ENCODE measurements at places on chromosomes 12 and 14. TPM values are rescaled to one million over a fixed set of nuclear protein-coding genes. Genes with fewer than 3 reads are reported as not detected.

The RAB2B gene
- 21.2 TPM for total RNA-seq

The ACOT4 gene
- 3.0 TPM for total RNA-seq

The BCL2L14 gene
- 7.3 TPM for total RNA-seq

The LBHD2 gene
- total RNA-seq, result not detected

The FOXM1 gene
- total RNA-seq, result 92.3 TPM

The TMEM52B gene
- total RNA-seq, result not detected

The CYP27B1 gene
- 6.8 TPM for total RNA-seq

The BATF gene
- total RNA-seq, result 187 TPM

The KRT74 gene
- not detected for total RNA-seq

The STAC3 gene
- total RNA-seq, result 2.5 TPM

The ARHGAP9 gene
- 101 TPM for total RNA-seq

The FGF23 gene
- total RNA-seq, result not detected

The ASB2 gene
- 24.8 TPM for total RNA-seq

The SERPINA9 gene
- not detected for total RNA-seq

The DLK1 gene
- total RNA-seq, result not detected

The BMAL2 gene
- total RNA-seq, result 10.9 TPM

The IQSEC3 gene
- not detected for total RNA-seq

The ALDH2 gene
- total RNA-seq, result 6.2 TPM

The CLEC2B gene
- total RNA-seq, result 25.8 TPM

The AKT1 gene
- total RNA-seq, result 110 TPM

The DIO2 gene
- total RNA-seq, result not detected

The PTGER2 gene
- 2.4 TPM for total RNA-seq

The CEBPE gene
- 0.19 TPM for total RNA-seq

The CCDC184 gene
- total RNA-seq, result 0.25 TPM

The RTL1 gene
- total RNA-seq, result not detected

The CD27 gene
- 85.4 TPM for total RNA-seq

The BBOF1 gene
- 1.9 TPM for total RNA-seq

The NYNRIN gene
- total RNA-seq, result 0.07 TPM

The FSCB gene
- total RNA-seq, result not detected

The ATG101 gene
- 30.7 TPM for total RNA-seq

The SLC25A47 gene
- total RNA-seq, result not detected

The PRIMA1 gene
- not detected for total RNA-seq

The RNF212B gene
- total RNA-seq, result not detected

The SCNN1A gene
- total RNA-seq, result 0.05 TPM

The GUCY2C gene
- total RNA-seq, result not detected

The ACOT6 gene
- total RNA-seq, result 0.18 TPM

The CLEC2D gene
- 190 TPM for total RNA-seq

The LRTM2 gene
- not detected for total RNA-seq

The KLRB1 gene
- 0.40 TPM for total RNA-seq

The SRGAP1 gene
- total RNA-seq, result 0.02 TPM

The FLVCR2 gene
- total RNA-seq, result 2.2 TPM

The SLC2A14 gene
- total RNA-seq, result 0.19 TPM

The PGF gene
- 0.09 TPM for total RNA-seq

The FIGNL2 gene
- total RNA-seq, result 0.19 TPM

The PLEK2 gene
- total RNA-seq, result 5.1 TPM

The NRL gene
- total RNA-seq, result 1.5 TPM

The ANKRD33 gene
- total RNA-seq, result not detected

The KRT3 gene
- not detected for total RNA-seq

The RPGRIP1 gene
- 0.14 TPM for total RNA-seq

The PPP1R3E gene
- 30.9 TPM for total RNA-seq

The CD163L1 gene
- total RNA-seq, result not detected

The PZP gene
- not detected for total RNA-seq
